ENCODE measurements at places on chromosomes 11 and 22.

- H3K27me3 ChIP-seq = no peaks in the 10 kb centered on the region
- H3K27ac ChIP-seq = peak overlapping the region; percentile 98
Observed at GRCh38 chr11:3796801-3797328, 489 bp downstream of the NUP98 start.

GRCh38 chr22:30201945-30202344 lies 44.6 kb downstream of the LIF start:
- no peaks in the 10 kb centered on the region for H3K27me3 ChIP-seq
- H3K36me3 ChIP-seq = no peaks in the 10 kb centered on the region
- no peak overlapping the region for H3K4me3 ChIP-seq
- H3K27ac ChIP-seq = no peak overlapping the region
- peaks cover 10% of the 10 kb centered on the region for H3K4me1 ChIP-seq
- no peak for DNase-seq

GRCh38 chr11:31922450-31922849 lies 111.3 kb upstream of the PAX6 start:
- no peak overlapping the region for H3K4me3 ChIP-seq
- no peak overlapping the region for H3K27ac ChIP-seq
- H3K4me1 ChIP-seq = no peaks in the 10 kb centered on the region
- DNase-seq = no peak

DNA sequence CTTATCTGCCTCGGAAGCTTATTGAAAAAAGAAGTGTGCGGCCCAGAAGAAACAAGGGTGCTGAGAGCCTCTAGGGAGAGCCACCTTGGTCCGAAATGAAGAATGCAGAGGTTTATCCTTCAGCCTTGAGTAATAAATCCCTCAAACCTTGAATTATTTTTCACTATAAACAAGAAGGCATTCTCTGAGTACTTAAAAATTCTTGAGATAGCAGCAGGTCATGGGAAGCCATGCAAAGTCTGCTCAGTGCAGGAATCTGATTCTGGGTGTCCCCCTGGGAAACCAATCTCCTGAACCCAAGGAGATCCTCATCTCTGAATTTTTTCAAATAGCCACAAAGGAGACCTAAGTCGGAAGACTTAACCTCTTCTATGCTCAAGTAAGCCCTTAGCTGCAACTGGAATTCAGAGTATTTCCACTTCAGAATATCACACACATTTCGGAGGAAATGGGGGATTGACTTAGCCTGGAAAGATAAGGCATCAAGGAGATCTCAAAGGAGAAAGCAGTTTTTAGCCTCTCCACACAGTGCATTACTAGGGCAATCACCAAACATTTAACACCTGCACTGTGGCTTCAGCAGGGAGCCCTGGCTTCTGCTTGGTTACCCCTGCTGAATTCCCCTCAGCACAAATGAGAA lies 365.0 kb downstream of the ETS1 start:
- H3K27me3 ChIP-seq = no peaks in the 10 kb centered on the region
- no peak overlapping the region for H3K27ac ChIP-seq
- H3K36me3 ChIP-seq = no peaks in the 10 kb centered on the region
- no peak overlapping the region for H3K4me3 ChIP-seq

GRCh38 chr11:102436561-102436960 lies 16.0 kb downstream of the TMEM123 start:
- no peak overlapping the region for H3K4me3 ChIP-seq
- DNase-seq = no peak
- H3K36me3 ChIP-seq = peaks cover 77% of the 10 kb centered on the region
- peaks cover 33% of the 10 kb centered on the region for H3K4me1 ChIP-seq
- H3K27me3 ChIP-seq = no peaks in the 10 kb centered on the region
- H3K27ac ChIP-seq = no peak overlapping the region

- H3K36me3 ChIP-seq = peaks cover 1% of the 10 kb centered on the region
- no peak overlapping the region for H3K27ac ChIP-seq
- H3K4me1 ChIP-seq = no peaks in the 10 kb centered on the region
- H3K4me3 ChIP-seq = no peak overlapping the region
- no peak for DNase-seq
Observed at GRCh38 chr11:20729597-20730105, 60.3 kb downstream of the NELL1 start.

DNA sequence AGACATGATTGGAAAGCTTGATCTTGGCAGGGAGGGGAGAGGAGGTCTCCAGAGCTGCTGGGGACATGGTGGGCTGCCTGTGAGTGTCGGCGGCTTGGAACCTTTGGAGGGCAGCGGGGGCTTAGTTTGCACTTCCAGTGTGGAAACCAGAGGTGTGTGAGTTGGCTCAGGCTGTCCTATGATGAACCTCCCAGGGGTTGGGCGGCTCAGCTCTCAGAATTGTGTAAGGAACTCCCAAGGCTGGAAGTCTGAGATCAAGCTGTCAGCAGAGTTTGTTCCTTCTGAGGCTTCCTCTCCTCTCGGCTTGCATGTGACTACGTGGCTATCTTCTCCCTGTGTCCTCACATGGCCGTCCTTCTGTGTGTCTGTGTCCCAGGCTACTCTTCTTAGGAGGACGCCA lies 87.9 kb upstream of the B3GAT1 start:
- peaks cover 5% of the 10 kb centered on the region for H3K27me3 ChIP-seq
- no peak overlapping the region for H3K4me3 ChIP-seq
- H3K4me1 ChIP-seq = no peaks in the 10 kb centered on the region
- peaks cover 5% of the 10 kb centered on the region for H3K36me3 ChIP-seq
- DNase-seq = no peak

GRCh38 chr11:11308249-11308648 lies 44.8 kb downstream of the CSNK2A3 start:
- peaks cover 18% of the 10 kb centered on the region for H3K27me3 ChIP-seq
- no peak overlapping the region for H3K27ac ChIP-seq
- no peak overlapping the region for H3K4me3 ChIP-seq
- H3K4me1 ChIP-seq = peaks cover 8% of the 10 kb centered on the region
- H3K36me3 ChIP-seq = no peaks in the 10 kb centered on the region
- DNase-seq = no peak

DNA sequence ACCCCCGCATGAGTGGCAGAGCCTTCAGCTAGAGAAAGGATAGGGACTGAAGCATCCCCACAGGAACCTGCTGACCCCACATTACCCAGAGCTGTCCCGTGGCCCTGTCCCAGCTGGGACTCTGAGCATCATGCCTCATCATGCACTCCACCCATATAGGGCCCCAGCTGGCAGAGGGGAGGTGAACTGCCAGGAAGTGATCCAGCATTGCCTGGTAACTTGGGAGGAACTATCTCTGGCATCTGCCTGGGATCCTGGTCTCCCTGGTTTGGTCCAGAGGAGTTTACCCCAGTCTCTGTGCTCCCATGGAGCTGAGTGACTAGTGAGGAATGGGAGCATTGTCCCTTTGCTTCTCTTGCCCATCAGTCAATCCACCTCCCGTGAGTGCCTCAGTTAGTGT lies 228.8 kb downstream of the GRIK4 start:
- no peaks in the 10 kb centered on the region for H3K4me1 ChIP-seq
- peaks cover 24% of the 10 kb centered on the region for H3K27me3 ChIP-seq
- no peak for DNase-seq
- H3K4me3 ChIP-seq = no peak overlapping the region
- no peak overlapping the region for H3K27ac ChIP-seq

DNA sequence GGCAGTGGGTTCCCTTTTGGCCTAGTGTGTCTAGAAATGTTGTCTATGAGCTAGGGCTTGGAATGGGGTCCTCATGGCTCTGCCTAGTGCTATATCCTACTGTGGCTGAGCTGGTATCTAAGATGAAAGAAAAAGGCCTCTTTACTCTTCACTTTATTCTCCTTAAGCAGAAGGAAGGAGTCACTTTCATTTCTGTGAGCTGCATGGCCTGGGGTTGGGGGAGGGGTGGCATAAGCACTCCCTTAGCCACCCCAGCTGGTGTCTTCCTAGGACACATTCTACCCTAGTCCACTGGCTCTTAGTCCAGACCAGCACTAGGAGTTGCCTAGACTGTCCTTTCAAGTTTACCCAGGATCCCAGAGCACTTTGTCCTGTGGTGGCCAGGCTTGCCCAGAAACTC lies 1148.9 kb upstream of the CNTN5 start:
- no peak overlapping the region for H3K4me3 ChIP-seq
- no peaks in the 10 kb centered on the region for H3K27me3 ChIP-seq

DNA sequence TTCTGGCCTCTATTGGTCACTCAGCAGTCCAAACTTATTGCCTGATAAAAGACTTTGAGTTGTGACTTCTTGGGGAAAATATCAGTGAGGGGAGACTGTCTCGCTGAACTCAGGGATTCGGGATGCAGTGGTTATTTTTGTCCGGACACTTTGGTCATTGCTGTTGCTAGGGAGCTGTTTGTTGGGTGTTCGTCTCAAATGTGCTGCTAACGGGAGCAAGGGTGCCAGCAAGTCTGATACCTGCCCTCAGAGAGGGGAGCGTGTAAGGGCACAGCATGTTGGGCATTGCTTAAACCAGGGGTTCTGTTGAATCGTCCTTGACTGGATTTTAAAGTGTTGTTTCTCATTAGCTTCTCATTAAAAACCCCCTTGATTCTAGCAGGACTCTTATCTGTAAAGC lies 49.2 kb upstream of the SLC25A18 start:
- no peaks in the 10 kb centered on the region for H3K27me3 ChIP-seq
- DNase-seq = no peak
- no peak overlapping the region for H3K4me3 ChIP-seq
- H3K27ac ChIP-seq = peak overlapping the region; percentile 44
- H3K4me1 ChIP-seq = peaks cover 3% of the 10 kb centered on the region

- peaks cover 21% of the 10 kb centered on the region for H3K27me3 ChIP-seq
- DNase-seq = no peak
Observed at GRCh38 chr22:35172442-35172841, 84.9 kb upstream of the HMGXB4 start.

DNA sequence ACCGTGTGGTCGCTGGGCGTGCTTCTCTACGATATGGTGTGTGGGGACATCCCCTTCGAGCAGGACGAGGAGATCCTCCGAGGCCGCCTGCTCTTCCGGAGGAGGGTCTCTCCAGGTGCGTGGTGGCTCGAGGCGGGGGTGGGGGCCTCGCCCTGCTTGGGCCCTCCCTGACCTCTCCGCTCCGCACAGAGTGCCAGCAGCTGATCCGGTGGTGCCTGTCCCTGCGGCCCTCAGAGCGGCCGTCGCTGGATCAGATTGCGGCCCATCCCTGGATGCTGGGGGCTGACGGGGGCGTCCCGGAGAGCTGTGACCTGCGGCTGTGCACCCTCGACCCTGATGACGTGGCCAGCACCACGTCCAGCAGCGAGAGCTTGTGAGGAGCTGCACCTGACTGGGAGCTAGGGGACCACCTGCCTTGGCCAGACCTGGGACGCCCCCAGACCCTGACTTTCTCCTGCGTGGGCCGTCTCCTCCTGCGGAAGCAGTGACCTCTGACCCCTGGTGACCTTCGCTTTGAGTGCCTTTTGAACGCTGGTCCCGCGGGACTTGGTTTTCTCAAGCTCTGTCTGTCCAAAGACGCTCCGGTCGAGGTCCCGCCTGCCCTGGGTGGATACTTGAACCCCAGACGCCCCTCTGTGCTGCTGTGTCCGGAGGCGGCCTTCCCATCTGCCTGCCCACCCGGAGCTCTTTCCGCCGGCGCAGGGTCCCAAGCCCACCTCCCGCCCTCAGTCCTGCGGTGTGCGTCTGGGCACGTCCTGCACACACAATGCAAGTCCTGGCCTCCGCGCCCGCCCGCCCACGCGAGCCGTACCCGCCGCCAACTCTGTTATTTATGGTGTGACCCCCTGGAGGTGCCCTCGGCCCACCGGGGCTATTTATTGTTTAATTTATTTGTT lies 2.4 kb downstream of the PIM3 start:
- H3K27ac ChIP-seq = peak overlapping the region; percentile 97
- H3K36me3 ChIP-seq = peaks cover 52% of the 10 kb centered on the region
- no peaks in the 10 kb centered on the region for H3K27me3 ChIP-seq
- H3K4me1 ChIP-seq = peaks cover 40% of the 10 kb centered on the region

DNA sequence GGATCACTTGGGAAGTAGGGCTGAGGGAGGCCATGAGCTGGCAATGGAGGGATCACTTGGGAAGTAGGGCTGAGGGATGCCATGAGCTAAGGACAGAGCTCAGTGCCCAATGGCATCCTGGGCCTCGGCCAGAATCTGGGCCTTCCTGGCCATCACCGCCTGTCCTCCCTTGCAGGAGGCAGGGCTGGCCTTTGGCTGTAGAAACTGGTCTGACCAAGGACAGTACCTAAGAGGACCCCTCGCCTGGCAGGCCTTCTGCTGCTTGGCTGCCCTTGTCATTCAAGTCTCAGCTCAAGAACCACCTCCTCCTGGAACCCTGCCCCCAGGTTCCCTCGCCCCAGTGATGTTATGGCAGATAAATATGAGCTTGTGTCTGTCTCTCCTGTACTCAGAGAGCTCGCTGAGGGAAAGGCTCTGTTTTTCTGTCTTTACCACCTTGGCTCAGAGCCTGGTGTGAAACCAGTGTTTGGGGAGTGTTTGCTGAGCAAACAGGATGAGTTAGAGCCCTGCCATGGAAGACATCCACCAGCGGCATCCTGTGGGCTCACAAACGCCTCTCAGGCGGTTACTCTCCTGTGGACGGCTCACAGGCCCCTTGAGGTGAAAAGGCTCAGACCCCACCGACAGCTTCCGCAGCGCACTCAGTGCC lies 19.3 kb upstream of the RASL10A start:
- peaks cover 77% of the 10 kb centered on the region for H3K36me3 ChIP-seq
- H3K27me3 ChIP-seq = no peaks in the 10 kb centered on the region
- no peak for DNase-seq

DNA sequence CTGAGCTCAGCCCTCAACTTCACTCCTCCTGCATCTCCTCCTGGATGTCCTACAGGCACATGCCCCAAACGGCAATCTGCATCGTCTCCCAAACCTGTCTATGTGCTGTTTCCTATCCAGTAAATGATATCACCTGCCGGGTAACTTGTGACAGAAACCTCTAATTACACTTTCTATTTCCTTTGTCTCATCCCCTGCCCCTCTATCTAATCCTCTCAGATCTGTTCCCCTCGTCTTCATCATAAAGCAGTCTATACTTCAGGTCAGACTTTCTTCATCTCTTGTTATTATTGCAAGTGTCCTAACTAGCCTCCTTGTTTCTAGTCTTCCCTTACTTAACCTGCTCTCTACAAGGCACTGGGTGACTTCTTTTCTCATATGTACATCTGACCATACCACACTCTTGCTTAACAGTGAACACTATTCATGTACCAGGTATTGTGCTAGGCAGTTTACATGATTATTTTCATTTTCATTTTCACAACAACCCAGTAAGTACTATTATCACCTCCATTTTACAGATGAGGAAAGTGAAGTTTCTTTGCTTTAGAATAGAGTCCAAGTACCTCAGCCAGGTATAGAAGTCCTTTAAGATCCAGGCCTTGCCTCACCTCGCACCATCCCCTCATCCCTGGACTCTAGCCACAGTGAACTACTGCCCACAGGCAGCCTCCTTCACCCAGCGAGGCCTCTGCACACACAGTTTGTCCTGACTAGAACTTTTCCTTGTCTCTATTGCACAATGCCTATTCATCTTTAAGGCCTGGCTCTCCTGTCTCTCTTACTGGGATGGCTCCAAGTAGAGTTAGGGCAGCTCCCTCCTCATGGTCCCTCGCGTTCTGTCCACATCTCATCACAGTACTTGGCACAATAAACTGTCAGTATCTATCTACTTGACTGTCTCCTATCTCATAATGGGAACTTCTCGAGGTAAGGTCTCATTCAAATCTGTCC lies 22.1 kb upstream of the UCP3 start:
- peaks cover 28% of the 10 kb centered on the region for H3K36me3 ChIP-seq
- H3K27ac ChIP-seq = no peak overlapping the region
- H3K27me3 ChIP-seq = no peaks in the 10 kb centered on the region

GRCh38 chr11:131966667-131967066 lies 596.3 kb downstream of the NTM start:
- no peak for DNase-seq
- H3K4me1 ChIP-seq = no peaks in the 10 kb centered on the region
- no peaks in the 10 kb centered on the region for H3K36me3 ChIP-seq
- H3K4me3 ChIP-seq = no peak overlapping the region
- H3K27me3 ChIP-seq = no peaks in the 10 kb centered on the region
- H3K27ac ChIP-seq = no peak overlapping the region

All from stimulated activated naive B cell treated with anti-CD40 and anti-IgM and Interleukin-4, amounts not matched to agents 10 μg/mL and 1 μg/mL and 100 μg/mL, for 72 hours (primary cell).